ENCODE measurements at places on chromosomes 1 and 21.

- no peak for DNase-seq
Measured at GRCh38 chr1:77068013-77068412, 151.2 kb downstream of the PIGK start.

- DNase-seq, result no peak
Measured at GRCh38 chr1:101873672-101874071, 123.1 kb downstream of the OLFM3 start.

DNA sequence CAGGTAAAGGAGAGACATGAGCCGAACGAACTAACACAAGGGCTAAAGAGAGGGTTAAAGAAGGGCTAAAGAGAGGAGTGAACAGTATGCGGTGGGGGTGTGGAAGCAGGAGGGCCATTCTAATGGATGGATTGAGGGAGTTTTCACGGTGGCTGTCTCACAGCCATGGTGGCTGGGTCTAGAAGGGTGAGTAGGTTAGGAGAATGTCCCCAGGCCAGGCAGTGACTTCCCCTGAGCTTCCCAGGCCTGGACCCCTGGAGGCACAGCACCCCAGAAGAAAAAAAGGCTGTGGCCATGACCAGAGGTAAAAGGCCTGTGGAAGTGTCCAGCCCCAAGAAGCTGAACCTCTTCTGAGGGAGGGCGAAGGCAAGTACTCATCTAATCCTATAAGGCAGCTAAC, 3.6 kb downstream of the FNDC5 start:
- DNase-seq, result no peak

- no peak for DNase-seq
Measured at GRCh38 chr1:11187494-11187893, 1.7 kb upstream of the ANGPTL7 start.

- peak; percentile 49 for DNase-seq
Measured at GRCh38 chr1:163174524-163175437, 27.9 kb downstream of the RGS5 start.

DNA sequence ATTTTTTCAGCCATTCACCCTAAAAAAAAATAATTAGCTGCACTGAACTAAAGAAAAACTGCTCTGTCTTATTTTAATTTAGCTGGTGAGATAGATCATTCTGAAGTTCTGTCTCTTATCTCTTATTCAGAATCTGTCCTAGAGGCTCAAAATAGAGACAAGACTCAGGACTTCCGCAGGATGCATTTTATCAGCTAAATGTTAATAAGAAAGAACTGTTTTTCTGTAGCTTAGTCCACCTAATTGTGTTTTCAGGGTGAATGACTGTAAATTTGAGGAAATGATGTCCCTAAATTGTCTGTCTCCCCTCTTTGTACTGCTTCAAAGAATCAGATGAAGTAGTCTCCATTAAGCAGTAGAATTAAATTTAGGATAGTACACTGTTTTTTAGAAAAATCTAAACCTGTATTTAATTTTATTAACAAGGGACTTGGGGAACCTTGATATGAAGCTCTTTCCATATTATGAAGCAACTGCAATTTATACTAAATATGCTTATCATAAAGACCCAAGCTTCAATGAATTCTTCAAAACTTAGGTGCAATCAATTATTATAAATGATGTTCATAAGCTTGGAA, 671.9 kb downstream of the RWDD3 start:
- DNase-seq, result no peak

DNA sequence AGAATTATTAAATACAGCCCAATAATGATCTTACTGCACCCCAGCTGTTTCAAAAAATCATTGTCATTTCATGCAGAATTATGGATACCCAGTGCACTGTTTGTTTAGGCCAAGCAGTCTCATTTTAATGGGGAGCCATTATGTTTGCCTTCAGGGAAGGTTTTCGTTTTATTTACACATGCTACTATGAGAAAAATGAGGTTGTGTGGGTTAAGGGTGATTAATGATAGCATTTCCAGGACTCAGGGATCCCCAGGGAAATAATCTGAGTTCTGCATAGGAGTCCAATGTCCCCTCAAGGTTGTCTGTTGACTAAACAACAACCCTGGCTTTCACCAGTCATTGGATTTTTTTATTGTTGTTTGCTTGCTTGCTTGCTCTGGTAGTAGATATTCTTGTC, 71.0 kb upstream of the ZP4 start:
- no peak for DNase-seq

- no peak for DNase-seq
Measured at GRCh38 chr1:180131510-180131909, 23.2 kb upstream of the QSOX1 start.

- DNase-seq, result no peak
Measured at GRCh38 chr1:3168678-3169077, 99.7 kb downstream of the PRDM16 start.

- no peak for DNase-seq
Measured at GRCh38 chr1:234840843-234841242, 230.9 kb upstream of the IRF2BP2 start.

GRCh38 chr1:55547405-55547804, 332.2 kb upstream of the USP24 start:
- DNase-seq, result no peak

DNA sequence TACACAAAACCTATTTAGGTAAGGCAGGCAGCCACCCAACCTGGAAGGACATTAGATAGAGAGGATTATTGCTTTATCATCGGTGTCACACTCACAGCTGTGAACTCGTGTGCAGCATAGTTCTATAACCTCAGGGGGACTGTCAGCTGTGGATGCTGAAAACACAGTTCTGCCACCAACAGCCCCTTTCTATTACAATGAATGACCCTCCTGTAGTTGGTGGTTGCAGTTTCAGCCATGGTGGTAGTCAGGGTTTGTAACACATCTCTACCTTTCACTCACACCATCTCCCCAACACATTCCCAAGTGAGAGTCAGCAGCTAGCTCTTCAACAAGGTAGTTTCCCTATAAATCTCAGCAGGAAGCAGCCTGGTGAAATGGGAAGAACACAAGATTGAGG, 136.8 kb downstream of the ZC3H11B start:
- DNase-seq, result no peak

GRCh38 chr1:75614399-75614756, 3.5 kb upstream of the SLC44A5 start:
- DNase-seq, result no peak

GRCh38 chr1:237867380-237867888, 23.3 kb downstream of the ZP4 start:
- DNase-seq, result no peak

DNA sequence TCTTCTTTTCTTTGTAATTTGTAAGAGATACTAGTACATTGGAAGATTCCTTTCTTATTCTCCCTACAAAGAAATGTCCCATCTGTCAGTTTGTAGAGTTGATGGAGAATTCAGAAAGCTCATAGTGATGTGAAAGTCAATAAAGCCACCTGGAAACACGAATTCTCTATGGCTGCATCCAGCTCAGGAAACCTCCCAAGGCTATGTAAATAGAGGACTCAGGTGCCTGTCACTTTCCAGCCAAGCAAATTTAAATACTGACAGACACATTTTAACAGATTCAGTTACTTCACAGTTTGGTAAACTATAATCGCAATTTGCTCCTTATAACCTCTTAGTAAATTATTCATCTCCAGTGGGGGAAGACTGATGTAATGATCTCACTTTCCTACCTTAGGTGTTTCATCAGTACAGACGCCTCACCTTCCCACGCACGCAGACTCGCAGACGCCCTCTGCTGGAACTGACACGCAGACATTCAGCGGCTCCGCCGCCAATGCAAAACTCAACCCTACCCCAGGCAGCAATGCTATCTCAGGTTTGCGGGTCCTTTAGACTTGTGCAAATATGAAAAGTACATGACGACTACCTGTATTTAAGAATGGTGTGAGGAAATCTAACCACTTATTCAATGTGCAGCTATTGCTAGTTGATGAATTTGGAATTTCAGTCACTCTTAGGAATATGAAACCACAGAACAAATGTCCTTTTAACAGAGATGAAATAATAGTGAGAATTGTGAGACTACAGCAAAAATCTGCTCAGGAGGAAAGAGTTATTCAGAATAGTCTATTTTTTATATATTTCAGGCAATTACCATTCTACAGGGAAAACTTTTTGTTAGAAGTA, 60.6 kb downstream of the PTPRC start:
- DNase-seq, result peak; percentile 14

- DNase-seq, result no peak
Measured at GRCh38 chr1:180936110-180937011, 23.7 kb downstream of the KIAA1614 start.

DNA sequence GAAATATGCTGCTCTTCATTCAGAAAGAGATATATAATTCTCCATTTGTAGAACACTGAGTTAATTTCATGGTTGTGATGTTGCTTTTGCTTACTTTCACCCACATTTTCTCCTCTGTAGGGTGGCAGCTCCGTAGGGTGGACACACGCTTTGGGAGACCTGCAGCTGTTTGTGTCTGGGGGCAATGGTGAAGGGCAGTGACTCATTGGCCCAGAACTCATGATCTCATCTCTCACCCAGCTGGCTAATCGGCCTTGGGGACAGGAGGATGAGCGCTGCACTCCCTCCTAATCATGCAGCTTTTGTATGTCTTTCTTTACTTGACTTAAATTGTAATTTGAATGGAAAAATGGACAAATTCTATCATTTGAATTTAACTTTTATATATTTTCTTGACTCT, 9.6 kb downstream of the DISC1 start:
- no peak for DNase-seq

GRCh38 chr1:171916315-171916771, 75.0 kb downstream of the DNM3 start:
- DNase-seq, result no peak

DNA sequence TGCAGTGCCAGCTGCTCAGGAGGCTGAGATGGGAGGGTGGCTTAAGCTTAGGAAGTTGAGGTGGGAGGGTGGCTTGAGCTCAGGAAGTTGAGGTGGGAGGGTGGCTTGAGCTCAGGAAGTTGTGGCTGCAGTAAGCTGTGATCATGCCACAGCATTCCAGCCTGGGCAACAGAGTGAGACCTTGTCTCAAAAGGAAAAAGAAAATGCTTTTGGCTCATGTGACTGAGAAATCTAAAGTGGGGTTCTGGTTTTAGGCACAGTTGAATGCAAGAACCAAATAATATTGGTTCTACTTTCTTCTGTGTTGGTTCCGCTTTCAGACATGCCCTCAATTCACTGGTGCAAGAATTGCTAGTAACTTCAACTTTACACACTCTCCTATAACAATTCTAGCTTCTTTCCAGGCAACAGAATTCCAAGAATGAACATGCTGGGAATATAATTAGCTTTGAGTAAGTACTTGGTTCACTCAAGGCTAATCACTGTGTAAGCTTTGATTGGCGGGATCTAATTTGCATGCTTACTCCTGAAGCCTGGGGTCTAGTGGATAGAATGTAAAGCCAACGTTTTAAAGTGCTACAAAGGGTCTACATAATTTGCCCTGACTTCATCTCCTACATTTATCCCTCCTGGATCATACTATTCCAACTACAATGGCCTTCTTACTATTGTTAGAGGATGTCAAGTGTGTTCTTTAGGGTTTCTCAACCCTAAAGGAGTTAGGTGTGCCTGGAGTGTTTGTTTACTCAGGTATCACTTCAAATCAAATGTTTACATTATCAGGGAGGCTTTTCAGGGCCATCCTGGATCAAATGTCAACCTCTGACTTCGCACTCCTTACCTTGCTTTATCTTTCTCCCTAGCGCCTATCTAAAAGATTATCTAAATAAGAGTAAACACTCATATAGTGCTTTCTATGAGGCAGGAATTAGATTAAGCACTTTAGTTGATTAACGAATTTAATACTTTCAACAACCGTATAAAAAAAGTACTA, 115.1 kb downstream of the SLC16A1 start:
- DNase-seq, result peak; percentile 53

- DNase-seq, result no peak
Measured at GRCh38 chr21:26982767-26983166, 15.9 kb upstream of the ADAMTS5 start.

- DNase-seq, result no peak
Measured at GRCh38 chr1:53896635-53897229, 2.7 kb downstream of the DIO1 start.

DNA sequence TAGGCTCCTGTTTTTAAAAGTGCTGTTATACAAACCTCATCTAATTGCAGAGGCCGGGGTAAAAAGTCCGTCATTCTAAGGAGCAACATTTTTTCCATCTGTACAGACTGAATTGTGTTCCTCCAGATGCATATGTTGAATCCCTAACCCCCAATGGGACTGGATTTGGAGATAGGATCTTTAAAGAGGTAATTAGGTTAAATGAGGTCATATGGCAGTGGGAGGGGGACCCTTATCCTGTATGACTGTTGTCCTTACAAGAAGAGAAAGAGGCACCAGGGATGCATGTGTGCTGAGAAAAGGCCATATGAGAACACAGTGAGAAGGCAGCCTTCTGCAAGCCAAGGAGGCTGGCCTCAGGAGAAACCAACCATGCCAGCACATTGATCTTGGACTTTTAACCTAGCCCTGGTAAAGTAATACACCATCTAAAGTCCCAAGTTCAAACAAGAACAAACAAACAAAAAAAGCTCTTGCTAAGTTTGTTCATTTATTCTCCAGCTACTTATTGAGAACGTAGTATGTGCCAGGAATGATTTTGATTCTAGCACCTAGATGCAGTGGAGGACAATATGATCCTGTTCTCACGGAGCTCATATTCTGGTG, 352.4 kb downstream of the NTNG1 start:
- DNase-seq, result no peak

DNA sequence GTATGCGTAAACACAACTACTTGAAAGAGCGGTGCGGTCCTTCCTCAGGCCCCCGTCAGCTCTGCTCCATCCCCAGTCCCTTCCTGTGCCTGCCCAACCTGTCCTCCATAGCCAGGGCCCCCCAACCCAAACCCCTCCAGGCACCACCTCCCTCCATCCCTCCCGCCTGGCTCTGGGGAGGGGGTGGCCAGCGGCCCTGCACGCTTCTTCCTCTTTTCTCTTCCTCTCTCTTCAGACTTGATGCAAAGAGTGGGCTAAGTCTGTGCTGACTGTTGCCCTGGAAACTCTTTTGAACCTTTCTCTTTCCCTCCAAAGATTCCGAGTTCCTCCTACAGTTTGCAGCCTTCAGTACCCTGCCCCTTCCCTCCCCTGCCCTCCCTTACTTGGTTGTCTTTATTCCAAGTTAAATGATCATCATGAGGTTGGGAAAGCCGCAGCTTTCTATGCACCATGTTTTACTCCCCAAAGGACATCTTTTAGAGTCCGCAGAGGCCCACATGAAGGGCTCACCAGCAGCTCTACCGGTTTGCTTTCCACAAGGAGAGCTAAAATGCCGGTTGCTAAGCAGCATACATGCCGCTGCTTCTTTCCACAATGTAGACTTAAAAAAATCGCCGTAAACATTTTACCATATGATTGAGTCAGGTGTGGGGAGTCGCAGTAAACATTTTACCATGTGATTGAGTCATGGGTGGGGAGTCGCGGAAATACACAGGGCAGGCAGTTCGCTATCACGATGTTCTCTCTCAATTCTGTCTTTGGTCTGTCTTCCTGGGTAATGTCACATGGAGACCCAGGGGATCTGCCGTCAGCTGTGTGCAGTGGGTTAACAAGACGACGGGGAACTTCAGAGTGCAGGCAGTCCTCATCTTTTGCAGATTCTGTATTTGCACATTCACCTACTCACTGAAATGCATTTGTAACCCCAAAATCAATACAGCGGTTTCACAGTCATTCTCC, 525.3 kb downstream of the KIF26B start:
- no peak for DNase-seq

- DNase-seq, result no peak
Measured at GRCh38 chr1:3598522-3599285, 12.6 kb downstream of the MEGF6 start.

- DNase-seq, result no peak
Measured at GRCh38 chr1:118931876-118932275, 56.3 kb downstream of the TBX15 start.

Data from GM20000 (cell line).